ENCODE measurements at places on chromosomes 6 and 20. TPM values are rescaled to one million over a fixed set of nuclear protein-coding genes. Genes with fewer than 3 reads are reported as not detected.

Gene CYB5R4
- 16.8 TPM for total RNA-seq

Gene SYTL3
- total RNA-seq, result 6.5 TPM

Gene BPIFB2
- not detected for total RNA-seq

Gene TFAP2D
- total RNA-seq, result not detected

Gene SEMG1
- total RNA-seq, result not detected

Gene MED23
- total RNA-seq, result 19.0 TPM

DNA sequence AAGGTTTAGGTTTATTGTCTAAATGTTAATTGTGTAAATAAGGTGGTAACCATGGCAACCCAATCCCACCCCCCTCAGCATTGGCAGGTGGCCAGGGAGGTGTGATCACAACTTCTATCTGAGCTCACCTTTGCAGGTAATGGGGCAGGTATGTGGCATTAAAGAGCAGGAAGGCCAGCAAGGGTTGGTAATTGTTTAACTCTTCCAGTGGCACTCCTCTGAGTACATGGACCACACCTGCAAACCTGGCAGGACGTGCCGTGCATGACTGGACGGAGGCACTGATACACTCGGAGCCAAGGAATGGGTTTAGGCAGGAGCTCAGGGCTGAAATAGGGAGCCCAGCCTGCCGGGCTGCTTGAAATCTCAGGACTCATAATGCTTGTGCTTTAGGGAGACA, 107.0 kb upstream of the BMP2 start:
- no peak for DNase-seq

- peak; percentile 87 for DNase-seq
Measured at GRCh38 chr20:4820806-4821518, 99.3 kb downstream of the PRND start.

GRCh38 chr6:125728739-125729138, 20.7 kb upstream of the HEY2 start:
- DNase-seq, result peak; percentile 61

- DNase-seq, result no peak
Measured at GRCh38 chr6:36865835-36866234, 8.8 kb downstream of the PPIL1 start.

DNA sequence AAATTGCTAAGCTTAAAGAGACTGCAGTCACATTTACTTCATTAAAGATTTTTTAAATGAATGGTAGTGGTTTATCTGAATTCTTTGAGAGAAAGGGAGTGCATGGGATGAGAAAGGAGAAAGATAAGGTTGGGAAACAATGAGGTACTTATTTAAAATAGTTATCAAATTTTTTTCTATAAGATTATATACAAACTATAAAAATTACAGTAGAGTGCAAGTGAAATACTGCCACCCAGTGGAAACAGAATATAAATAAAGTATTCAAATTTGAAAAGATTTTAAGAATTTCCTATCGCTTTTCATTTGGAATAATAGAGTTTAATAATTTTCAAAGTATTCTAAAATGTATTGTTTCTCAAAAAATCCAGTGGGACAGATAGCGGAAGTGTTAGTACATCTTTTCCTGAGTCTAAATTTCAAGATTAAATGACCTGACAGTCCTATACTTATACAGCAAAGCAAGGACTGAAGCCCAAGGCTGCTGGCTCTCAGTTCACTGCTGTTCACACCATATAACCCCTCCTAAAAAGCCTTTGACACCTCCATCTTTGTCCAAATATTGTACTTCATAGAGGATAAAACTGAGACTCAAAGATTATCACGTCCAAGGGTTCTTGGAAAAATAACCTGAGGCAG, 31.1 kb downstream of the EPM2A start:
- no peak for DNase-seq

DNA sequence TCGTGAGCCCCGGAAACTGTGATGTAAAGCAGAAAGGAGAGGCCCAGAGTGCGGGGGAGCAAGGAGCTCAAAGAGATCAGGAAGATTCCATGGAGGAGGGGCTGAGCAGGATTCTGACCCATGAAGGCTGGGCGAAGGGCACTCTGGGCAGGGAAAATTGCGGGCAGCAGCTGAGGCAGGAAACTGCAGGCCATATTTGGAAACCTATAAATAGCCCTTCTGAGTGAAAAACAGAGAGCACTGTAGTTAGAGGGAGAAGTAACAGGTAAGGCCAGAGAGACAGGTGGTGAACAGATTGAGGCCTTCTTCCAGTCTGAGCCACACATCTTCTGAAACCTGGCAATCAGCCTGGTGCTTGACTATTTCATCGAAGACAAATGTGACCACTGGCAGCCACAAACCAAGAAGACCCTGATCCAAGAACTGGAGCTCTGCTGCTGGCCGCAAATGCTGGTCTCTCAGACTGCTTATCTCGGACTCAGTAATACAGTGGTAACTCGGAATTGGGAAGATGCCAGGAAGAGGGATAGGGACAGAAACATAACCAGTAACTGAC, 14.1 kb upstream of the BEND3 start:
- no peak for DNase-seq

DNA sequence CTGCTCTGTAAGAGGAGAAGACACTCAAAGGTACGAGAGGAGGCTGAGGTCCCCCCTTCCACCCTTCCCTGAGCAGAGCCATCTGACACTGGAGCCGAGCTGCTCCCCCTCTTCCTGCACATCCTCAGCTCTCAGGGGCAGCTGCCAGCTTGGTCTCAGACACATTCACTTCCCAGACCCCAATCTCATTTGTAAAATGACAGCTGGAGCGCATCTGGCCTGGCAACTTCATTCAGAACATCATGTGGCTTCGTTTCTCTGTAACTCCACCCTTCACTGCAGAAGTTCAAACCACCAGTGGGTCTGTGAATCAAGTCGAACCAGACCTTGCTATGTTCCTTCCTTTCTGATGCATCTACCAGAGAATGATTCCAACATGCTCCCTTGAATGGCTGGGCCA, 145.6 kb upstream of the CDH4 start:
- no peak for DNase-seq

GRCh38 chr6:30897882-30898281, 10.1 kb upstream of the GTF2H4 start:
- no peak for DNase-seq
